ENCODE measurements at places on chromosomes 2 and 18. TPM values are rescaled to one million over a fixed set of nuclear protein-coding genes. Genes with fewer than 3 reads are reported as not detected.

The LYG1 gene
- total RNA-seq, result 2.4 TPM

The SULT1C2 gene
- total RNA-seq, result not detected

The PARD3B gene
- 1.0 TPM for total RNA-seq

The BMPR2 gene
- total RNA-seq, result 14.6 TPM

The ASPRV1 gene
- total RNA-seq, result 1.2 TPM

The DTNA gene
- not detected for total RNA-seq

- no peak for DNase-seq
Measured at GRCh38 chr18:28529644-28530043, 352.7 kb upstream of the CDH2 start.

- DNase-seq, result no peak
Measured at GRCh38 chr2:175187378-175187777, 5.9 kb upstream of the ATP5MC3 start.

- DNase-seq, result no peak
Measured at GRCh38 chr2:48767330-48767729, 11.8 kb upstream of the LHCGR start.

GRCh38 chr18:5979176-5979888, 84.0 kb upstream of the TMEM200C start:
- DNase-seq, result no peak

- DNase-seq, result no peak
Measured at GRCh38 chr2:61042807-61043206, 22.9 kb upstream of the SANBR start.

DNA sequence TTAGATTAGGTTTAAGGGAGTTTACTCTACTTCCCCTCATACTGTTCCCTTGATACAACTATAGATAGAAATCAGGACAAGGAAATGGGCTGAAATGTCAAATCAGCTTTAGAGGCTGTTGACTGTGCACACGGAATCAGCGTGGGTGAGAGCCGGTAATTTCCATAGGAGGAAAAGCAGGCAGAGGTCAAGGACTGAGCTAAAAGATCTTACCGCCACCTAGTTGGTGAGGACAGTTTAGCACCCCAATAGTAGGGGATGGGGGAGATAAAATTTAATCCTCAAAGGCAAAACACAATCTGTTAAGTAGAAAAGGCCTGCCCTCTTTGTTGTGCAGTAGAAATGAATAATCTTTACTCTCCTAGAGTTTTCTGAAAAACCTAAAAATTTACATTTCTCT, 1154.5 kb upstream of the CHAC2 start:
- no peak for DNase-seq

Measured in activated naive CD8-positive, alpha-beta T cell treated with anti-CD3 and anti-CD28 coated beads, Interleukin-2, amount 10 ng/mL, durations not matched to agents 7 days and 5 days (primary cell).